Mammary epithelial cell (primary cell): ENCODE measurements at places on chromosomes 16 and 17. TPM values are rescaled to one million over a fixed set of nuclear protein-coding genes. Genes with fewer than 3 reads are reported as not detected.
A peak's percentile ranks its signal among the peaks of the same experiment; 100 is the strongest.

DNA sequence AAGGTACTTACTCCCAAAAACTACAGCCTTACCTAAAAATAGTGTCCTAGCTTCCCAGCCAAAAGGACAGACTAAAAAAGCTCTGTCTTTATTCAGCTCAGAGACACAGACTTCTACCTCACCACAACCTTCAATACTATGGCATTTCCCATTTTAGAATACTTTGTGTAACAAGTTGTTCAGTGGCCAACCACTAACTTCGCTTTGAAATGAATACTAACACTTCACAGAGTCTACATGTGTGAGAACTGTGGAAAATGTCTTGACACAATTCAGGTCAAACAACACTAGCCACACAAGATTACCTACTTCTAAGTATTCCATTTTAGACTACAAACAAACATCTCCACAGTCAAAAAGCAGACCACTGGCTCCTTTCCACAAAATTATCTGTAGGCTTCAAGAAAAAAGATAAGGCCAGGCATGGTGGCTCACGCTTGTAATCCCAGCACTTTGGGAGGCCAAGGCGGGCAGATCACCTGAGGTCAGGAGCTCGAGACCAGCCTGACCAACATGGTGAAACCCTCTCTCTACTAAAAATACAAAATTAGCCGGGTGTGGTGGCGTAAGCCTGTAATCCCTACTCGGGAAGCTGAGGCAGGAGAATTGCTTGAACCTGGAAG is 3.2 kb downstream of the HELZ start:
- no peak for DNase-seq

DNA sequence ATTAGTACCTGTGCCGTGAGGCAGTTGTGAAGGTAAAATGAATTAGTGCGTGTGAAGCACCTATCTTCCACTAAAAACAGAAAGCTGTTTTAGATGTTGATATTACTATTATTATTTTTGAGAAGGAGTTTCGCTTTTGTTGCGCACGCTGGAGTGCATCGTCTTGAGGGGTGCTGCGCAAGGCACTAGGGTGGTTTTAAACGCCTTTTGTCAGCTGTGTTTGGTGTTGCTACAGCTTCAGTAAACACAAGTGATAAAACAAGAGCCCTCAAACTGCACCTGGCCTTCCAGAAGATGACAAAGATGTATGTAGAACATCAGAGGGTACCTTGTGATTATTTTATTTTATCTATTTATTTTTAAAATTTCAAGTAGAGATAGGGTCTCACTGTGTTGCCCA is 38.2 kb downstream of the PLCG2 start:
- no peak for DNase-seq

Gene BCO1
- not detected for polyA plus RNA-seq

Gene RNF40
- 45.7 TPM for polyA plus RNA-seq

DNA sequence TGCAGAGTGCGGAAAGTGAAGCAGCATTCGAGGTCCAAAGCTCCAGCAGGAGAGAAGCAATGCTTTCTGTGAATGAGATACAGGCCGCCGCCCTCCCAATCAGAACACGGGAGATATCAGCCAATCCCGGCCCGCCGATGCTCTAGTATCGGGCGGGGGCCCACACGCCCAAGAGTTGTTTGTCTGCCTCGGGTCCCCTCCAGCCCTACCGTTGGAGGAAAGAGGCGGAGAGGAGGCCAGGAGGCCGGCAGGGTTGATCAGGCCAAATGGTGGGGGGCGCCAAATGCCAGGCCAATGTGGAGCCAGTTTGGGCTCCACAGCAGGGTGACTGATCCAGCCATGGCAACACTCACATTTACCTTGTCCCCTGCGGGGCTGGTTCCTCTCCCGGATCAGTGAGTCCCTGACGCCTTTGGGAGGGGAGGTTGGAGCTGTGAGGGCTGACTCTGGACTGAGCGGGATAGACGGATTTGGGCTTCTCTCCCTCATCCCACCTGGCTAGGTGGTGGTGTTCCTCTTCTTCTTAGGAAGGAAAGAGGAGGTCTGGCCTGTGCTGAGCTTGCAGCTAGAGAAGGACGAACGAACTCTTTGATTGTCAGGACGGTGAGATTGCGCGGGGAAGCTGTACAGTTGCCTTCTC is 10.4 kb upstream of the CUEDC1 start:
- no peak for DNase-seq

Gene IL17C
- 0.06 TPM for polyA plus RNA-seq

DNA sequence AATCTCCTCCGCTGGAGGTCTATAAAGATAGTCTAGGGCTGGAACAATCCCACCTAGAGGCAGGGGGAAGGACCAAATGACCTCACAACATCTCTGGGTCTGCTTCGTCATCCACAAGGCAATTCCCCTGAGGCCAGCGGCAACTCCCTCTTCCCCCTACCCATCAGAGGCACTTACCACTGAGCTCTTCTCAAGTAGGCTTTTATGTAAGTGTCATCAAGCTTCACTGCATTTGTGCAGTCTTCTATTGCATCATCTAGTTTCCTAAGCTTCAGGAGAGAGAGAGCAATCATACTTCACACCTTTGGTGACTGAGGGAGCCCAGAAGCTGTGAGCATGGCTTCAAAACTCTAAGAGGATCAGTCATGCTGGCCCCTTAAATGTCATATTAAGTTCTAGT is 21.0 kb downstream of the CNP start:
- DNase-seq: no peak

DNA sequence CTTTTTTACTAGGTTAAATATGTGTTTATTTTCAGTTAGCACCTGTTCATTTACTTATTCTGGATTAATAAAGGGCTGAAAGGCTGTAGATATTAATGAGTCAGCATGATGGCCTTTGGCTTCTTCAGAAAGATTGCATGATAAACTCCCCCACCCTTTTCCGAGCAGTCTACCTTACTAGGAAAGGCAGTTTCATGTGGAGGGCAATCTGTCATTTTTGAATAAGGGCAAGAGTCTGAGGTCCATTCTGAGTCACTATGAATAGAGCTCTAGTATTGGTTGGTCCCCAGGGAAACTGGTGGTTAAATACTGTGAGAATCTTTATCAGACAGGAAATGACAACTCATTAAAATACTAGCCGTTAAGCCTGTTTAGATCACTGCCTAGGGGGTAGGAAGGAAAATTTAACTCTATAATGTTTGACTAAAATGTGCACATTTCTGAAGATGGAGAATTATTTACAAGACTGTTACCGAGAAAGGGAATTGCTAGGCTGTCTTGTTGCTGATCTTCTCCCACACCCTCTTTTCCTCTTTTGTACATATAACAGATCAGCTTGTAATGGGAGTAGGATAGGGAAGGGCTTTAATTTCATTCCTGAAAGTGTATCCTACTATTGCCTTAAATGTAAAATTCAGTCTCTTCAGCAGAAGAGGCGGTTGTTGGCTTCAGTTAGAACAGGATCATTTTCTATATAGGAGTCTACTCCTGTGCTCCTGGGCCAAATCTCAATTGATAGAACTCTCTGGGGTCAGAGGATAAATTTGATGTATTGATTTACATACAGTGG is 63.3 kb downstream of the TUBD1 start:
- peak; percentile 99 for DNase-seq

- no peak for DNase-seq
Measured at GRCh38 chr17:48565022-48565554, 13.1 kb downstream of the HOXB4 start.

Gene TAT
- polyA plus RNA-seq: not detected

GRCh38 chr17:68033636-68034451 is 1.7 kb upstream of the KPNA2 start:
- no peak for DNase-seq

Gene CDR2
- polyA plus RNA-seq: 27.2 TPM

Gene TP53TG3F
- not detected for polyA plus RNA-seq

GRCh38 chr16:4797805-4798252 is 2.7 kb downstream of the SMIM22 start:
- DNase-seq: no peak

GRCh38 chr17:3033248-3033640 is 30.2 kb downstream of the OR1D5 start:
- DNase-seq: no peak

Gene XYLT2
- 26.3 TPM for polyA plus RNA-seq

- DNase-seq: peak; percentile 72
Measured at GRCh38 chr17:51434434-51435170, 174.3 kb downstream of the UTP18 start.

GRCh38 chr16:81798311-81799137 is 19.4 kb downstream of the PLCG2 start:
- no peak for DNase-seq

GRCh38 chr16:23520500-23520899 is 10.2 kb upstream of the GGA2 start:
- no peak for DNase-seq

Gene BICDL2
- polyA plus RNA-seq: 0.59 TPM

- no peak for DNase-seq
Measured at GRCh38 chr16:54375071-54375470, 88.5 kb upstream of the IRX3 start.

GRCh38 chr17:76383546-76384221 is 725 bp upstream of the SPHK1 start:
- DNase-seq: no peak

Gene FNDC8
- not detected for polyA plus RNA-seq

GRCh38 chr17:77346765-77347164 is 206.0 kb downstream of the SEC14L1 start:
- no peak for DNase-seq

DNA sequence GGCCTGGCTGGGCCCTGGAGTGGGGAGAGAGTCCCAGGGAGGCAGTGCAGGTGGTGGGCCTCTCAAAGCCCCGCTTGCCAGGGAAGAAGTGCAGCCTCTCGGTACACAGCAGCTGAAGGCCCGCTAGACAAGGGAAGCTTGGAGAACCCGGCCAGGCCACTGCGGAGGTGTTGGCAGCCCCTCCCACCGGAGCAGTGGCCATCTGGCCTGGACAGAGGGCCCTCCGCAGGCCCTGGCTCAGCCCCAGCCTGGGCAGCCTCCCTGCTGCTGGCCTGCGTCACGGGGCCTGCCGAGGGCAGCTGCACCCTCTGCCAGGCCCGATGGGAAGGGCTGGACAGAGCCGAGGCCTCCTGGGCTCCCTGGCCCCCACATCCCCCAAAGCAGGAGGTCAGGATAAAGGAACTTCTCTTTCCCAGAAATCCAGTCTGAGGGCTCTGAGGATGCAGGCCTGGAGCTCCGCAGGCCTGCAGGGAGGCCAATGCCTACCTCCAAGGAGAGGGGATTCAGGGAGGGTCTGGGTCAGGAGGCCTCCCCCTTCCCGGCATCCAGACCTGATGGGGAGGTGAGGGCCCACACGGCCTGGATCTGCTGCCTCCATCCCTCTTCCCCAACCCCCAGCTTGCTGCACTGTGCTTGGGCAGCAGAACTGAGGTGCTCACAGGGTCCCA is 4.3 kb downstream of the SPPL2C start:
- no peak for DNase-seq

- no peak for DNase-seq
Measured at GRCh38 chr17:17757391-17757791, 76.1 kb downstream of the RAI1 start.

GRCh38 chr17:46984341-46984740 is 5.3 kb upstream of the RPRML start:
- no peak for DNase-seq
